ENCODE measurements at places on chromosomes 6 and 20. TPM values are rescaled to one million over a fixed set of nuclear protein-coding genes. Genes with fewer than 3 reads are reported as not detected.

DNA sequence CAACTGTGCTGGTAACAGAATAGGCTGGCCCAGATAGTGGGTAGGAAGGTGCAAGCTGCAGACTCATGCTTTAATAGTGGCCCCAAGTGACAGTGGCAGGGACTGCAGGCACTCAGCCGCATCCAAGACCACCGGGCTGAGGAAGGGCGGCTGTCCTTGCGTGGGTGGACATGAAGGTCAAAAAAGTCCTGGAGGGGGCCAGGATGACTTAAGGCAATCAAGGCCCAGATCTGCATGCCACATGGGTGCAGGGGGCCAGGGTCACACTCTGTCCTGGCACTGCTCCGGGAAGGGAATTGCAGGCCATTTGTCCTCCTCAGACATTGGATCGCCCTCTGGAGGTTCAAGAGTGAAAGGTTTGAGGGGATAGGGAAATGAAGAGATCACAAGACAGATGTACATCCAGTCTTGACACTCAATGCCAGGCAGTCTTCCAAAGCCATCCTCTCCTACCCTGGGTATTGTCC lies 10.4 kb upstream of the VNN2 start:
- H3K27ac ChIP-seq, result no peak overlapping the region
- H3K4me3 ChIP-seq, result no peak overlapping the region
- peak; percentile 5 for DNase-seq
- no peaks in the 10 kb centered on the region for H3K4me1 ChIP-seq
- H3K36me3 ChIP-seq, result peaks cover 12% of the 10 kb centered on the region

DNA sequence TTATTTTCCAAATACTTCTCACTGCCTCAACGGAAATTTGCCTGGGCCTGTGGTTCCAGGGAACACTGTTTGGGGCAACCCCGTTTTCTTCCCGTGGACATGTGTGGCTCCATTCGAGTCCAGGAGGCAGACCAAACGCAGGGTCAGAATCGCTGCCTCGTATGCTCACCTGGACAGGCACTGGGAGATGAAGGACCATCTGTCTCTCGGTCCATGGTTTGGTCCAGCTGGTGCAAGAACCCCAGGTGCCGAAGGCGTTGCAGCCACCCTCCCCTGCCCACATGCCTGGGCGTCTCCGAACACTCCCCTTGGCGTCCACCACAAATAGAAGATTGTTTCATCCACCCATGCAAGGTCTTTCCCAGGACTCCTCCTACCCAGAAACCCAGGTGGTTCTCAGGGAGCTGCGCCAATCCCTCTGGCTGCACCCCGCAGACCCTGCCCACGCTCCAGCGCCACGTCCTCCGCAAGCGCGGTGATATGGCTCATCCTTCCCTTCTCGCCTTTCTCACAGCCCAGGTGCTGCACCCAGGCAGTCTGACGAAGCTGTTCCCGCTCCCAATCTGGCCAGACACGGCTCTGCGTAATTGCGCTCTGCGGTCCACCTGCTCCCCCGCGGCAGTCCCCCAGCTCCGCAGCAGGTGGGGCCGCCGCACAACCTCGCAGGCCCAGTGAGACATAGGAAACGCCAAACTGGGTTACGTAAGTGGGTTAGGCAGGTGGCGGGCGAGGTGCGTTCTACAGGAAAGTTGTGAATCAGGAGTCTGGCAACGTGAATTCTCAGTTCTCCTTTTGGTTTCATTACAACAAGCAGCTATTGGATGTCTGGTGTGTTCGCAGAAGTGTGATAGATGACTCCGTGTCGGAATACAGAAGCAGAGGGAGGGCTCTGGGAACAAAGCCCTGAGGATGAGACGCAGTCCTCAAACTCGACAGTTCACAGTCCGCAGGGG lies 146.2 kb upstream of the ECI2 start:
- peak overlapping the region; percentile 62 for H3K4me3 ChIP-seq
- peaks cover 16% of the 10 kb centered on the region for H3K27me3 ChIP-seq

DNA sequence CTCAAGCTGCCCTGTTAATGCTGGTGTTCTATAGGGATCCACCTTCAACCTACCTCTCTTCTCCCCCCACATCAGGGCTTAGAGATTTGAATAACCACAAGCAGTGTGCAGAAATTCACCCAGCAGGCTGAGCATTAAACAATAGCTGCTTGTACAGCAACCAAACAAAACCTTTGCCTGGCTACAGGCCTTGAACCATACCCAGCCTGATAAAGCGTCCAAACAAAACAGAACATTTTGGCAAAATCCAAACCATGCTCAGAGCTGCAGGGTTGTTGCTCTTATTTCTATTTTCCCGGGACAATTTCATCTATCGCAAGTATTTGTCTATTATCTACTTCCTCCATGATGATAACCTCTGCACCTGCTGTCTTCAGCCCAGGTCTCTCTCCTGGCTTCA lies 142.3 kb downstream of the UNC5CL start:
- no peaks in the 10 kb centered on the region for H3K27me3 ChIP-seq
- H3K4me1 ChIP-seq, result peaks cover 19% of the 10 kb centered on the region
- DNase-seq, result no peak
- no peaks in the 10 kb centered on the region for H3K36me3 ChIP-seq
- no peak overlapping the region for H3K27ac ChIP-seq

HLA-DRB1 gene
- 0.84 TPM for total RNA-seq

CLIC5 gene
- total RNA-seq, result 0.20 TPM

DNA sequence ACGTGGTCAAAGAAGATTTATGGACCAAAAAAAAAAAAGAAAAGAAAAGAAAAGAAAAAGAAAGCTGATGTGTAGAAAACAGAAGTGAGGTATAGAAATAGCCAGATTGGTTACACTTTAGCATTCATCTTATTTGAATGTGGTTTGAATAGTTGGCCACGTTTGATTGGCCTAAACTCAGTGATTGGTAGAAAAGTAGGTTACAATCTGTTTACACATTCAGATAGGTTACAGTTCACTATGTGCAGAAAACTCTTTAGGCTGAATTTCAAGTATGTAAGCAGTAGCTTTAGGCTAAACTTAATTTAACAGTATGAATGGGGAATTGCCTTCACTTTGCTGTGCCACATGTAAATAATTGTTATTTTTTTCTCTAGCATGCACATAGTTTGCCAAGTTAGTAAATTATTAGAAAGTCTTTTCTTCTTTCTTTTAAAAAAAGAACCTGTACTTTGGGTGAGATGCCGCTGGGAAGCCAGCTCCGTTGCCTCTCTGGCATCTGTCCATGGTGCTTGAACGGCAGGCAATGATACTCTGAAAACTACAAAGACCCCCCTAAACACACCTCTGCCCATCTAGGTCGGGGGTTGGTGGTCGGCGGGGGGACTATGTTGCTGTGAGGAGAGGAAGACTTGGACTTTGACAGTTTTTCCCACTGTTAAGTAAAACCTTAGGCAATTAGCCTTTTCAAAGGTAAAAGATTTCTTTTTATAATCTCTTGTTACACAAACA lies 173.0 kb downstream of the AIG1 start:
- H3K27ac ChIP-seq, result no peak overlapping the region
- no peak for DNase-seq
- H3K4me3 ChIP-seq, result no peak overlapping the region
- no peaks in the 10 kb centered on the region for H3K27me3 ChIP-seq

- H3K27ac ChIP-seq, result no peak overlapping the region
- no peak overlapping the region for H3K4me3 ChIP-seq
- no peak for DNase-seq
- peaks cover 2% of the 10 kb centered on the region for H3K27me3 ChIP-seq
These were observed 5.5 kb downstream of the ANKEF1 start for GRCh38 chr20:10040070-10040975.

SAPCD1 gene
- 25.1 TPM for total RNA-seq

- DNase-seq, result no peak
- H3K36me3 ChIP-seq, result peaks cover 19% of the 10 kb centered on the region
- H3K27me3 ChIP-seq, result peaks cover 45% of the 10 kb centered on the region
- no peak overlapping the region for H3K27ac ChIP-seq
- H3K4me1 ChIP-seq, result peaks cover 36% of the 10 kb centered on the region
- peak overlapping the region; percentile 60 for H3K4me3 ChIP-seq
These were observed 3.1 kb upstream of the RPS12 start for GRCh38 chr6:132811276-132811675.

DNA sequence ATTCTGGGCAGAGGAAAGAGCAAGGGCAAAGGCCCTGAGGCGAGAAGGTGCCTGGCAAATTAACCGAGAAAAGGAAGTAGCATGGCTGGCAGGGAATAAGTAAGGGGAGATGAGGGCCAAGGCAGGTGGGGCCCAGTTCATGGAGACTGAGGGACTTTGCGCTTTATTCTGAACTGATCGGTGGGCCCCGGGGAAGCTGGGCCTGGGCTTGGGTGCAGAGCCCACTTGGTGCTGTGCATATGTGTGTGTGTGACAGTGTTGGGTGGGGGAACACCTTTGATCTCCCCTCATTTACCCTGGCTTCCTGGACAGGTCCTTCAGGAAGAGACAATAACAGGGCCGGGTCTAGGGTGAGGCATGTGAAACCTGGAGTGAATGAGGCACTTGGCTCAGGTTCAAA lies 2.9 kb upstream of the MDFI start:
- H3K27ac ChIP-seq, result no peak overlapping the region
- DNase-seq, result no peak
- peaks cover 62% of the 10 kb centered on the region for H3K27me3 ChIP-seq
- peak overlapping the region; percentile 57 for H3K4me3 ChIP-seq
- peaks cover 34% of the 10 kb centered on the region for H3K4me1 ChIP-seq
- H3K36me3 ChIP-seq, result no peaks in the 10 kb centered on the region

DNA sequence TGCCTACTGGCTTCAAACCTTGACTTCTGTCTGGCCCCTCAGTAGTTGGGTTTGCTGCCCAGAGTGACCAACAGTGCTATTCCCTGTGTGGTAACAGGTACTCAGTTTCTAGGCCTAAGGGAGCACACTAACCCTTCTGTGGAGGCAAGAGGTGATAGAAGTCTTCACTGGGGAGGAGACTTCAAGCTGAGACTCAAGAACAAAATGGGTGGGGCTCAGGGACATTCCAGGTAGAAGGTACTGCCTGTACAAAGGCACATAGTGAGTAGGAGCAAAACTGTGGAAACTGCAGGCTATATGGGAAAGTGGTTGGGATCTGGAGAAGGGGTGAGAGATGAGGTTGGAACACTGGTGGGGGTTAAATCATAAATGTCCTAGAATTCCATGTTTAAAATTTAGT lies 2.3 kb upstream of the SCAND1 start:
- peaks cover 4% of the 10 kb centered on the region for H3K27me3 ChIP-seq
- H3K27ac ChIP-seq, result no peak overlapping the region
- peaks cover 2% of the 10 kb centered on the region for H3K36me3 ChIP-seq
- H3K4me1 ChIP-seq, result peaks cover 21% of the 10 kb centered on the region

GRCh38 chr6:12955956-12956355 lies 239.4 kb downstream of the PHACTR1 start:
- DNase-seq, result no peak
- no peak overlapping the region for H3K4me3 ChIP-seq
- H3K27me3 ChIP-seq, result peaks cover 71% of the 10 kb centered on the region
- H3K4me1 ChIP-seq, result peaks cover 21% of the 10 kb centered on the region

- no peaks in the 10 kb centered on the region for H3K27me3 ChIP-seq
- peak; percentile 9 for DNase-seq
- H3K36me3 ChIP-seq, result peaks cover 13% of the 10 kb centered on the region
- H3K27ac ChIP-seq, result no peak overlapping the region
These were observed 64.5 kb downstream of the AKAP7 start for GRCh38 chr6:131199568-131200272.

SNX21 gene
- 16.8 TPM for total RNA-seq

DNA sequence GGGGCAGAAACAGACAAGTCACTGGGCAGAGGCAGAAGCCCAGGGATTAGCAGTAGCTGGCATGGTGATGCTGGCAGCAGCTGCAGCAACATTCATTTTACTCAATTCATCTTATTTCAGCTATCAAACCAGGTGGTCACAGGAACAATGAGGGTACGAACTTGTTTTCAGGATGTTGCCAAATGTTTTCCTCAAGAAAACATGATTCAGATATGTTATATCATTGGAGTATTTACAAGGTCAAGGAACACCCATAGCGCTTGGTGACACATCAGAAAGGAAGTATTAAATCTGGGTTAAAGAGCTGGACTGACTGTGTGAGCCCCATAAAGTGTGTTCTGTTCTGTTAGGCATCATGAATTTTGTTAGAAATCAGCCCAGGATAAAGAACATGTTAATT lies 456.9 kb upstream of the ID4 start:
- no peaks in the 10 kb centered on the region for H3K27me3 ChIP-seq
- peaks cover 7% of the 10 kb centered on the region for H3K36me3 ChIP-seq
- no peak overlapping the region for H3K4me3 ChIP-seq
- peak overlapping the region; percentile 1 for H3K27ac ChIP-seq

Measured in neural crest cell (in vitro differentiated cells).